NCI-H1694 (cell line): ENCODE measurements at places on chromosomes 5 and 9.

DNA sequence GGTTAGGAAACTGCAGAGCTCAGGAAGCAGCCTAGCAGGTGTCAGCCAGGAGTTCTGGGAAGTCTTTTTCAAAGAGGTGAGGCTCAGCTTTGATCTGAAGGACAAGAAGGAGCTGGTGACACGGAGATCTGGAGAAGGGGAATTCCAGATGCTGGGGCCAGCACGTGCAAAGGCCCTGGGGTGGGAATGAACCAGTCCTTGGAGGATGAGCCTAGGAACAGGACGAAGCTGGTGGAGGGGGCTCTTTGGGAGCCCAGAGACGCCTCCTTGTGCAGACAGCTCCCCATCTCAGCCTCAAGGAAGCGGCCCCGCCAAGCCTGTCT, 15.2 kb upstream of the RNU6ATAC start:
- DNase-seq: no peak

GRCh38 chr9:90469435-90469834, 173.2 kb downstream of the DIRAS2 start:
- DNase-seq: no peak

GRCh38 chr9:7402334-7403027, 397.1 kb downstream of the DMAC1 start:
- no peak for DNase-seq

DNA sequence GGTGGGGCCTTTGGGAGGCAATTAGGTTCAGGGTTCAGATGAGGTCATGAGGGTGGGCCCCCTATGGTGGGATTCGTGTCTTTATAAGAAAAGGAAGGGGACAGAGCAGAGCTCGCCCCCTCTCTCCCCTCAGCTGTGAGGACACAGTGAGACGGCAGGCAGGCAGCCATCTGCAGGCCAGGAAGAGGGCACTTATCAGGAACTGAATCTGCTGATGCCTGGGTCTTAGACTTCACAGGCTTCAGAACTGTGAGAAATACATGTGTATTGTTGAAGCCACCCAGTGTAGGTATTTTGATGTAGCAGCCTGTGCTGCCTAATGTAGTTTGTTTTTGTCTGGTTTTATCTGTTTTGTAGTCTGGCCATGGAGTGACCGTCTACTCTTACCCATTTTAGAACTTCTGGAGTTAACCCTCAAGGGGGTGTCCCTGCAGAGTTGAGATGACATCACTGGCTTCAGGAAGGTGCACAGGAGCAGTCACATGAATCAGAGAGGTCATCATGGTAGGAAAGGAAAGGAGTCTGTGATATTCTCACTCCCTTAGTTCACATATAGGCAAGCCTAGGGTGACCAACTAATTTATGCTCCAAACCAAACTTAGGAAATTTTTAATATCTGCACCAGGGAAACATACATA, 71.0 kb downstream of the LRRC70 start:
- DNase-seq: no peak

DNA sequence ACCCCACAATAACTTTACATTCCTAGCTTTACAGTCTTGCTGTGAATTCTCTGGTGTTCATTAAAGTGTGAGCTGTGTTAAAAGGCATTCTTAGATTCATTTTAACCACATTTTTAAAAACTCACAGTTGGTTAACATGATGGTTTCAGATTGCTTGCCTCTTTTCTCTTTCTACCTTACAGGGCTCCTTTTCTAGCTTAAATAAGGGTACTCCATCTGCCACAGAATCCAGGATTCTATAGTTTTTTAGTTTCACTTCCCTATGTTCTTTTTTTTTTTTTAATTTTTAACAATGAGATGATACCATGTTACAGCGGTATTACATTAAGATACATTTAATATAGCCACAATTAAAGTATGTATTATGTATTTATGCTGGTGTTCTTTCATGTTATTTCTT, 3.9 kb upstream of the FBXO4 start:
- no peak for DNase-seq

DNA sequence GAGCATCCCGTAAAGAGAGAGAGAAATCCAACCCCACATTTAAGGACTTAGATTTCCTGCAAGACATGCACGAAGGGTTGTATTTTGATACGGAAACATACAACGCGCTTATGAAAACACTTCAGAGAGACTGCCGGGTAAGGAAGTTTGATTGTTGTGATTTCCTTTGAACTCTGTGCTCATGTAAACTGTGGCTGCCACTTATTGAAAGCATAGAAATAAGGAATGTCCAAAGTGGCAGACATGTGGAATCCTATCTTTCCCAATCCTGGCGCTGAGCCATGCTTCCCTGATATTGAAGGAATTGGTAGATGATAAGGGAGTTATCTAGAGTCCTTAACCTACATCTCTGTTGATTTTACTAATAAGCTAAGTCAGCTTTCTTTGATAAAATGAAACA, 119.4 kb downstream of the PRKACG start:
- no peak for DNase-seq

- DNase-seq: no peak
Measured at GRCh38 chr5:62007457-62007856, 298.5 kb upstream of the KIF2A start.
